ENCODE measurements at places on chromosomes 2 and 18.

DNA sequence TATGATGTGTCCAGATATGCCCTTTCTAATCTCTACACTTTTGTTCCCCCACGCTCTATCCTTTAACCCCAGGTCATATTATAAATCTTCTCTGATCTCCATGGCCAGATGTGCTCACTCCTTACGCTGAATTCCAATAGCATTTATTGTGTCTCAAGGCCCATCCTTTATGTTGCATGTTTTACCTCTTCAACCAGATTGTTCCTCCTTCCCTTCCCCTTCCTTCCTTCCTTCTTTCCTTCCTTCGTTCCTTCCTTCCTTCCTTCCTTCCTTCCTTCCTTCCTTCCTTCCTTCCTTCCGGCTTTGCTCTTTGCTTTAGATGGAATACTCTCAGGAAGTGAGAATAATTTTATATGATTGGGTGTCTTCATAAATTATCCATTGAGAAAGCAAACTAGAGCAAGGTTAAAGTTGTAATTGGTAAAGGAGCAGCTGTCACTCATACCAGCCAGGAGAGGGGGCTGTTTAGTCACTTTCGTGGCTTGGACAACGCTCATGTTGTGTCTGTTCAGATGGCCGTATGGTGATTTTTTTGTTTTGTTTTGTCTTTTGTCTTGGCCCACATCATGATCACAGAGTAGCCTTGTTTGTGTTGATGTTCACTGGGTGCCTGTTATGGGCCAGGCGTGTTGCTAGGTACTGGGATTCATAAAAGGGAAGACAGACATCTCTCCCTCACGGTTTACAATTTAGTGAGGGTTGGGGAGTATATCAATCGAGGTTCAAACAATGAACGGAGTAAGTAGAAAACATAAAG lies 68.0 kb downstream of the DAW1 start:
- DNase-seq, result no peak

DNA sequence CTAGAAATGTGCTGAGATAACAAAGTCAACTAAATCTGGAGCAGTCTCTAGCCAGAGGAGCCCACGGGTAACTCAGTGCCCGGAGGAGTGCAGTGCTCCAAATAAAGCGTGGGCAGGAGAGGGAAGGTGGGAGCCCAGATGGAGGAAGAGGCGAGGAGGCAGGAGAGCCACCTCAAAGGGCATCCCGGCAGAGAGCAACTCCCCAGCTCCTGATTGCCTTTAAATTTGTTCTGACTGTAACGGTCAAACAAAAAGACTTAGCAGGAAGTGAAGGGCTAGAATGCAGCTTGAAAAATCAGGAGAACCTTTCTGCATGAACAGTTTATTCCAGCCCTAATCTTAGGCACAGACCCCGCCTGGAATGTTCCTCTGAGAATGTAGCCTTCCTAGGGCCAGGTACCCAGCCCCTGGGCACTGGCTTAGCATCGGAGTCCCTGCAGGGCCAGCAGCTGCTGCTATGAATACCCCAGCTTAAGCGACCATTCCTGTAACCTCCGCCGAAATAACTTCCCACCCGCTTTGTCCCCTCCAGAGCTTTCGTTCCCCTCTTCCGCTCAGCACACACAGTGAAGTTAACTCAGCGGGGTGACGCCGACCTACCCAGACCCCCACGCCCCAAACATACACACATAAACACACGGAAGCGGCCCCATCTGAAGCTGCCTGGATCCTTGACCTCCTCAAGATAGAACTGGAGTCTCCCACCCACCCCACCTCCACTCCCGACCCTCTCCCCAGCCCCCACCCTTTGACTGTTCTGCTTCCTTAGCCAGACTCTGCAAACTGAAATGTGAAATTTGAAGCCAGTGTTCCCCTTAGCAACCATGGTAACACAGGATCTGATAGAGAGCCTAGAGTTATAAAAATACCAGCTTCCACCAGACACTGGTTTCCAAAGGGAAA lies 123.2 kb downstream of the SMAD7 start:
- DNase-seq, result no peak

DNA sequence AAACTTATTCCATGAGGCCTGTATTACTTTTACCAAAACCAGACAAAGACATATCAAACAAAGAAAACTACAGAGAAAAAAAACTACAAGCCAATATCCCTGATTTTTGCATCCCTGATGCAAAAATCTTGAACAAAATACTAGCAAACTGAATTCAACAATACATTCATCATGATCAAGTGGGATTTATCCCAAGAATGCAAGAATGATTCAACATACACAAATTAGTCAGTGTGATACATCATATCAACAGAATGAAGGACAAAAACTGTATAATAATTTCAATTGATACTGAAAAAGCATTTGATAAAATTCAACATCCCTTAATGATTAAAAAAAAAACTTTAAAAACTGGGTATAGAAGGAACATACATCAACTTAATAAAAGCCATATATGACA lies 106.8 kb downstream of the SLC39A10 start:
- DNase-seq, result no peak

DNA sequence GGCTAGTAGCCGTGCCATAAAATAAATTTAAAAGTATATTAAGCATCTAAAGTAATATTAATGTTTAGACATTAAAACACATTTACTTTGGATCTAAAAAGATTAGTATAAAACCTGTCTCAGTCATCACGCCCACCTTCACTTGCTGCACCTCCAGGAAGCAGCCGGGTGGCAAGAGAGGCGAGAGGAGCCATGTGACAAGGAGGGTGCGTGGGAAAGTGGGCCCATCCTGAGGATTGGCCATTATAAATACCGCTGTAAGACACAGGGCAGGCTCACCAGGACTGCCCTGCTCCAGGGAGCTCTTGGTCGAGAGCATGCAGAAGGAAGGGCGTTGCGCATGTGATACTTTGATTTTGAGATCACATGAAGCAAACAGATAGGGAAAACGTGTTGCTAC lies 34.4 kb upstream of the ALKAL2 start:
- DNase-seq, result no peak

DNA sequence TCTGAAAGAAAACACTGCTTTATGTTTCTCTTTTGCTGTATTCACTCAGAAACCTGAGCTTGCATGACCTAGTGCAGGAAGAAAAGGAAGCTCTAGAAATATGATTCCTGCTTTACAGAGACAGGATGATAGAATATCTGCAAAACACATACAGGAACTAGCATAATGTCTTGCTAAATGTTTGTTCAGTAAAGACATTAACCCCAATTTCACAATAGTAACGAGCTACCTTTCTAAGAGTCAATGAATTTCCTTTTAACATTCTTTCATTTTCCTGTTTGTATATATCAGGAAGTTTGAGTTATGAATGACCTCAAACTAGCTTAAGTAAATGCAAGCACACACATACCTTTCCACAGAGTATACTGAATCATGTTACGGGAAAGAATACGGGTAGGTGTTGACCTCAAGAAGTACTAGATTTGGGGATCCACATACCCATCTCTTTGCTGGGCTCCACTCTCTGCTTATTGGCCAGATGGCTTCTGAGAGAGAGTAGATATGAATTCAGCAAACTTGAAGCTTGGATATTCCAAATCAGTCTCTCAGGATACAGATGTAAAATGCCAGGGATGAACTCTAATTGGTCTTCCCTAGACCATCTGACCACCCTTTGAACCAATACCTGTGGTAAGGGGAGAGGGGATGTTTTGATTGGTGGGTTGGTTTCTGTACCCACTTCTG lies 18.2 kb upstream of the ACSL3 start:
- DNase-seq, result no peak

- no peak for DNase-seq
Observed at GRCh38 chr2:47657886-47658489, 125.0 kb upstream of the MSH6 start.

Data from GM12864 (cell line).